ENCODE measurements at places on chromosomes 7 and 10.

GRCh38 chr7:33061282-33061937 lies 1.2 kb downstream of the NT5C3A start:
- DNase-seq = no peak

GRCh38 chr7:148147438-148147837 lies 443.1 kb upstream of the C7orf33 start:
- no peak for DNase-seq

GRCh38 chr7:39741942-39742623 lies 118.7 kb downstream of the RALA start:
- peak; percentile 32 for DNase-seq

- no peak for DNase-seq
Observed at GRCh38 chr7:98991141-98991540, 112.8 kb downstream of the TRRAP start.

DNA sequence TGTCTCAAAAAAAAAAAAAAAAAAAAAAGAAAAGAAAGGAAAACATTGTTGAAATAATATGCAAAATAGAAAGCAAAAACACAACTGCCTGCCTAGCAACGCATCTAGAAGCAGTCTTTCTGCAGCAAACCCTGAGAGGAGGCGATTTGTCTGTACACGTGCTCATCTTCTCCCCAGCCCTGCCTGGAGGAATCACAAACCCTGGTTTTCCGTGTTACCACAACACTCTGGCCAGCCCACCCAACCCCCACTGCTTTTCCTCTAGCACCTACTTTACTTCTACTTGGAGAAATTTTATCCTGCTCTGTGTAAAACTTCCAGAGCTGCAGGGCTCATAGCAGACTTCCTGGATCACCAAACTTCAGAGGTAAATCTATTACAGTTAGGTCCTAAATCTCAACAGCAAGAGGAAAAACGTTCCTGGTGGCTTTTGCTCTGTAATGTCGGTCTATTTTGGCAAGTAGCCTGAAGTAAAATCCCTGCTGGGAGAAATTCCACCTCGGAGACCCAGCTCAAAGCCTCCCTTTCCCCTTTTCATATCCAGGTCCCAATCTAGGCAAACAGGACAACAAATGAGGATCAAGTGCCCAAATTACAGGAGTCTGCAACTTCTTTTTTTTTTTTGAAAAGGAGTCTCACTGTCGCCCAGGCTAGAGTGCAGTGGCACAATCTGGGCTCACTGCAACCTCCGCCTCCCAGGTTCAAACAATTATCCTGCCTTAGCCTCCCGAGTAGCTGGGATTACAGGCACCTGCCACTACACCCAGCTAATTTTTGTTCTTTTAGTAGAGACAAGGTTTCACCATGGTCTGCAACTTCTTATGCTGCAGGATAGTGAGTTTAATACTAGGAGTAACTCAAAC lies 91.6 kb downstream of the DNMBP start:
- peak; percentile 59 for DNase-seq

GRCh38 chr7:70935854-70936253 lies 196.1 kb upstream of the GALNT17 start:
- no peak for DNase-seq

DNA sequence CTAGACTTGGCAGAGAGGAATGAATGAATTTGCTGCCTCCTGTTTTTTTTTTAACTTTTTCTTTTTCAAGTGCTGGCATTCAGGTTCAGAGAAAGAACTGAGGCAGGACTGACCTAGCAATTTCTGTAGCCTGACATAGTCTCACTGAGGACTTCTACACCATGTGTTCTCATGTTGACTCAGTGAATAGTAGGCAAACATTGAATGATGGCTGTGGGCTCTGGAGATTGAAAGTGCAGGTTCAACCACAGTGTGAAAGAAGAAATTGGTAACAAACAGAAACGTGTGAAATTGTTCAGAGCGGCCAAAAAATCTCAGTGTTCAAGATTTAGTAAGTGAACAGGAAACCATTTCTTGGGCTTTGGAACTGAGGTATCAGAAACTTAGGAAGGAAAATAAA lies 322.4 kb upstream of the GHITM start:
- no peak for DNase-seq

GRCh38 chr7:28442540-28443420 lies 30.5 kb downstream of the CREB5 start:
- peak; percentile 60 for DNase-seq

DNA sequence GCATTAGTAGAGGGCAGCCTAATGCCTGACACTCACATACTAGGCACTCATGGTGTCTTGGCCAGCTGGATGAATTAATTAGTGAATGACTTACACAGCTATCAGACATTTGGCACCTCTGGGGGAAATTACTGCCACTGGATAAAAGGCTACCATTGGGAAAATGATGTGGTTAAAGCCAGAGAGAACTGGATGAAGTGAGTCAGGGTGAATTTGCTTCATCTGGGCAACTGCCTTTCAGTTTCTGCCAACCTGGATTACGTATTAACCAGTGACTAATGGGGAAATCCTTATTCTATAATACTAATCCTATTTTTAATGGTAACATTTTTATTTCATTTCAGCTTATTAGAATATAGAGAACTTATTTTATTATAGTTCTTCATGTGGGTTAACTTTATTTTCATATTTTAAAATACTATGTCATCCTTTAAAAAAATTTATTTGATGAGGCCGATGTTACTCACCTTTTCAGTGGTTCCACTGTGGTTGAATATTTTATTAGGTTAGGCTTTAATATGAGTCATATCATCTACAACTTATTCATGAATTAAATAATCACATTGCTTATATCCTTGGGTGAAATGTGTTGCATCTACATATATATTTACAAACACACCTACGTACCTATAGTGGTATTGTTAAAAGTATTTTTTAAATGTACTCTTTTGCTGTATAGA lies 85.6 kb upstream of the CAPZA2 start:
- DNase-seq = peak; percentile 92

DNA sequence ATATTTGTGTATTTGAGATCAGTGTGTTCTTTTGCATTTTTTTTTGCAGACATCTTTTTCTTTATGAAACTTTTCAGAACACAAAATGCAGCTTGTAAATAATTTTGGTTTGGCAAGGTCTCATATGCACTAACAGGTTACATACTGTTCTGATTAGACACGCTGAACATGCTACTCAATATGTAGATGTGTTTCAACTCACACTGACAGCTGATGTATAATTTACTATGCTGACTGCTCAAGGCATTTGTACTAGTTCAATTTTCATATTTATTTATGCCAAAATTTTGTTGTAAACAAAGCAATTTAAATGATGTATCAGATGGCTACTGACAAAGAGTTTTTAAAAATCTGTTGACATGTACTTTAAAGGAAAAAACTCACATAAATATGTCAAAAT lies 123.8 kb downstream of the TFEC start:
- no peak for DNase-seq

- peak; percentile 45 for DNase-seq
Observed at GRCh38 chr10:986137-986825, 2.0 kb upstream of the GTPBP4 start.

GRCh38 chr7:37671876-37672275 lies 11.7 kb upstream of the GPR141 start:
- no peak for DNase-seq

- peak; percentile 7 for DNase-seq
Observed at GRCh38 chr7:31734456-31734855, 47.4 kb downstream of the PPP1R17 start.

GRCh38 chr7:82156168-82156567 lies 287.4 kb downstream of the CACNA2D1 start:
- no peak for DNase-seq

GRCh38 chr10:64312876-64313275 lies 791.7 kb downstream of the REEP3 start:
- DNase-seq = no peak

GRCh38 chr7:17623546-17624185 lies 316.6 kb downstream of the SNX13 start:
- peak; percentile 52 for DNase-seq

- no peak for DNase-seq
Observed at GRCh38 chr7:128882134-128882533, 19.5 kb downstream of the ATP6V1F start.

GRCh38 chr10:17025444-17026295 lies 103.9 kb downstream of the CUBN start:
- peak; percentile 100 for DNase-seq

- no peak for DNase-seq
Observed at GRCh38 chr7:100943693-100944092, 5.6 kb upstream of the MUC3A start.

DNA sequence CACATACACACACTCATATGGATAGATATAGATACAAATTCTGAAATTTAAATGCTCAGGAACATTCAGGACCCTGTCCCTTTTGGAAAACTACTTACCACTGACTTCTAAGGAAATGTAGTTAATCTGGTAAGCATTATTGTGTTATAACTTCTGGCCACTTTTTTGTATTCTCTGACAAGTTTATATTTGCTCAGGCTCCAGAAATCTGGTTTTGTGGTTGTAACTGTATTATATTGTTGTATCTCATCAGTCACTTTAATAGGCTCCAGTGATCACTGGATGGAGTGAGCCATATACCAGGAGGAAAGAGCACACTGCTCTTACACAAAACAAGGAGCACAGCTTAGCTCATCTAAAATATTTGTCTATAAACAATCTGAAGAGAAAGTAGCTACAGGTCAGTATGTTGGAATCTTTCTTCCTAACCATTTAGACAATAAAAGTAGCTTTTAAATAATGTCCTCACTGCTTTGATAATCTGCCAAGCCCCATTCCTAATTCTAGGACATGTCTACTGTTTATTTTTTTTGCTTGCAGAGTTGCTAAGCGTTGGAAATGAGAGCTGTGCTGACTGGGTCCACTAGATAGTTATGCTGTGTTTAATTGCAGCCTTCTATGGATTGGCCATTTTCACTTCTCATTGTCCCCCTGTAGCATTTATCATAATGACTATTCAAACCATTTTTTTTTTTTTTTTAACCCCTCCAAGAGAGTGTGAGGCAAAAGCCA lies 43.8 kb downstream of the SMNDC1 start:
- no peak for DNase-seq

DNA sequence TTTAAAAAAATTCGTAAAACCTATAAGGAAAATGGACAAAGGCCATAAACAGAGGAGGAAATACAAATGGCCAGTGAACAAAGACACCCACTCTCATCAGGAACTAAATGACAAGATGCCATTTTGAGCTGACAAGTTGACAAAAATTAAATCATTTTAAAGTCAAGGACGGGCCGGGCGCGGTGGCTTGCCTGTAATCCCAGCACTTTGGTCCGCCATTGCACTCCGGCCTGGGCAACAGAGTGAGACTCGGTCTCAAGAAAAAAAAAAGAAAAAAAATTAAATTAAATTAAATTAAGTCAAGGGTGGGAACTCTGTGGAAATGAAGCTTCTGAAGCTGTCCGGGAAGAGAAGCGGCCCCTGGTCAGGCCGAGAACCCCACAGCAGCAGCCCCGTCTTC lies 1.2 kb upstream of the NOM1 start:
- no peak for DNase-seq

- no peak for DNase-seq
Observed at GRCh38 chr10:11209830-11210181, 192.1 kb downstream of the CELF2 start.

DNA sequence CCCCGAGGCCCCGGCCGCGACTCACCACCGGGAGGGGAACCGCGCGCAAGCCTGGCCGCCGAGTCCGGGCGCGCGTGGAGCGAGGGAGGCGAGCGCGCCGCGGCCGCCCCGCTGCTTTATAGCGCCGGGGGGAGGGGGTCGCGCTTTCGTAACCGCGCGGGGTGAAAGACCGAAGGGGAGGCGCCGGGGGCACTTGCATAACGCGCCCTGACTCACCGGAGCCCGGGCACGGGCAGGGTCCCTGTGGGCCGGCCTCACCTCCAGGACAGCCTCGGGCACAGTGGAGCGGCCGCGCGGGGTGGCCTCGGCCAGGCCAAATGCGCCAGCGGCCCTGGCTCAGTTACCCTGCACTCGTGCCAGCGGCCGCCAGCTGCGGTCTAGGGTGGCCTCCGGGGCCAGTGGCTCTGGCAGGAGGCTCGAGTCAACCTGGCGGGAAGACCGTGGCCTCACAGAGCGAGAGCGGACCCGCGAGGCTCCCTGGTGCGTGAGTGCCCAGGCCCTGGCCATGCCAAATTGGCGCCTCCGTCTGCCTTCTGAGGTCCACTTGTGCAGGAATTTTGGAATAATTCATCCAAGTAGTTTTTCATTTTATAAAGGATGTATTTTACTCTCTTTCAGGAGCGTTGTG lies at the start of gene RBP4:
Gene RBP4, minus strand, starts transcription at position 90 of the 628 bp plus-strand sequence. CDS start 207 bp downstream, outside the sequence.
- no peak for DNase-seq

GRCh38 chr10:97371696-97372095 lies 29.4 kb downstream of the RRP12 start:
- no peak for DNase-seq

- DNase-seq = peak; percentile 88
Observed at GRCh38 chr7:1922071-1922869, 252.2 kb downstream of the ELFN1 start.

DNA sequence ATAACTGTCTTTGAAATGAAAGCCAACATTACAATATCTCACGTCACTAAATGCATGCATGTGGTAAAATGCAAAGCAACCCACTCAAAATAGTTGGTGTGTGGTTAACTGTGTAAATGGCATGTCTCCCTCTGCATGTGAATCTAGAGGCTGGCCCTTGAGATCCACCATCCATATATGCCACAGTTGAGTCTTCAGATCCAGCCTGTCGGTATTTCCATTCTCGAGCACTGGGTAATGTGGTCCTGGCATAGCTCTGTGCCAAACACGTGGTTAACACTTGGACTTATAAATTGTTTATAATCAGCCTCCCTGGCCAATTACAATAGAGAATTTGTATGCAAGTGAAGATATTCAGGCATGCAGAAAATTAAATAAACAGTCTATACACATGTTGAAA lies 90.3 kb downstream of the LYZL1 start:
- DNase-seq = no peak

- DNase-seq = peak; percentile 90
Observed at GRCh38 chr10:124906551-124907001, 35.3 kb upstream of the ZRANB1 start.

DNA sequence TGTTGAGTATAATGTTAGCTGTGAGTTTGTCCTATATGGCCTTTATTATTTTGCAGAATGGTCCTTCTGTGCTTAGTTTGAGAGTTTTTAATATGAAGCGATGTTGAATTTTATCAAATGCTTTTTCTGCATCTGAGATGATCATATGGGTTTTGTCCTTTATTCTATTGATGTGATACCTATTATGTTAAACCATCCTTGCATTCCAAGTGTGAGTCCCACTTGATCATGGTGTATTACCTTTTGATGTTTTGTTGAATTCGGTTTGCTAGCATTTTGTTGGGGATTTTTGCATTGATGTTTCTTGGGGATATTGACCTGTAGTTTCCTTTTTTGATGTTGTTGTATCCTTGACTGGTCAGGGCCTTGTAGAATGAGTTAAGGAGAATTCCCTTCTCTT lies 166.4 kb downstream of the MLLT10 start:
- no peak for DNase-seq
